Nucleus accumbens (tissue), 56 donors: ENCODE measurements at places on chromosomes 6 and 20.
A peak's percentile ranks its signal among the peaks of the same experiment; 100 is the strongest.

DNA sequence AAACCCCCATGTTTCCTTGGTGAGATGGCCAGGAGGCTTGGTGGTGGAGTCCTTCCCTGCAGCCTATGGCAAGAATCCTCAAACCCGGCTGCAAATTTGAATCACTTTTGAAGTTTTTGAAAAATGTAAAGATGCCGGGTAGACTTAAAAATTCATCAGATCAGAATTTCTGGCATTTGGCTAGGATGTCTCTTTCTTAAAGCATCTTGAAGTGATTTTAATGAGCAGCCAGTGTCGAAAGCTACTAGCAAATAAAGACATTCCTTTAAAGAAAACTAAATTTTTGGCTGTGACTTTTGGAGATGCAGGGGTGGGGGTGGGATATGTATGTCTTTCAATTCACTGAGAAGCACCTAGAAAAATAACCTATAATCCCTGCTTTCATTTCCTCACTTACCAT, 25.6 kb upstream of the NOX3 start:
- DNase-seq, result no peak

GRCh38 chr6:134046054-134046453, 6.4 kb downstream of the SLC2A12 start:
- DNase-seq, result peak; percentile 9

- DNase-seq, result no peak
Observed at GRCh38 chr20:62969179-62969760, 16.8 kb downstream of the SLC17A9 start.

- no peak for DNase-seq
Observed at GRCh38 chr20:1824181-1824580, 71.0 kb upstream of the SIRPA start.

DNA sequence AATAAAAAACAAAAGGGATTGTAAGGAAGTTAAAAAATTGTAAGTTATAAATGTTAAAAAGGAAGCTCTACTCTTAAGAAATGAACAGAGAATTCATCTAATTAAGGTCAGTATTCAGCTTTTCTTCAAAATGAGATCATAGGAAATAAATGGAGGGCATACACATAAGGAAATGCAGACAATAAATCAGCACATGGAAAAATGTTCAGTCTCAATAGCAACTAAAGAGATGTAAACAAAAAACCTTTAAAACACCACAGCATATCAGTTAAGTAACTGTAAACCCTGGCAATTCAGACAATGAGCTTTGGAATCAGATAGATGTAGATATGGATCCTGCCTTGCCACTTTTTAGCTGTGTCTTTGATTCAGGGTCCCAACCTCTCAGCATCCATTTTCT, 24.0 kb upstream of the CLIC5 start:
- no peak for DNase-seq
